ENCODE measurements at places on chromosomes 1 and 21. TPM values are rescaled to one million over a fixed set of nuclear protein-coding genes. Genes with fewer than 3 reads are reported as not detected.

RIMS3 gene
- total RNA-seq: 19.9 TPM

TRIM67 gene
- not detected for total RNA-seq

SLAMF8 gene
- total RNA-seq: not detected

C1QTNF12 gene
- total RNA-seq: 8.5 TPM

DNA sequence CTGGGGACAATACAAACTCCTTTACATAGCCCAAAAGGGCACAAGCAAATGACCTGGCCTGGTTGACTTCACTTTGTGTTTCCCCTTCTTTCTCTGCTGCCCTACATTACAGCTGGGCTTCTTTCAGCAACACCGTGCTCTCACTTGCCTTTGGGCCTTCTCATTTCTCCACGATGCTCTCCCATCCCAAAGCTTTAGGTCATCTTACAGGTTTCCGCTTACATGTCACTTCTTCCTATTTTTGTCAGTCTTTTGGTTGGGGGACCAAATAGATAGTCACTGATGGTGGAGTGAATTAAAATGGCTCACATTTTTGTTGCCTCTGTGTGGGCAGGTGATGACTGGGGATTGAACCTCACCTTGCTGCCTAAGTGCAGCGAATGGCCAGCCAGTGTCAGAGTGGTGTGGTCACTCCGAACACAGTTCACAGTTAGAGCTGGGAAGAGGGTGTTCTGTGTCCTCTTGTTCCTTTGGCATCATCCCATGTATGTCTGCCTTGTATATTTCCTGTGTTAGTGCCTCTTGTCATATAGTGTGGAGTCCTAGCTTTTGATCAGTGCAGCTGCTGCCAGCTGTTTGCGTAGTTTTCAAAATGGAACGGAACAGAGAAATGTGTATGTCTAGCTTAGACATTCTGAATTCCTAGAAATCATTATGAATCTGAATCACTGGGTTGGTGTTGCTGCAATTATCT, 134.8 kb downstream of the NOS1AP start:
- no peak for DNase-seq

DNA sequence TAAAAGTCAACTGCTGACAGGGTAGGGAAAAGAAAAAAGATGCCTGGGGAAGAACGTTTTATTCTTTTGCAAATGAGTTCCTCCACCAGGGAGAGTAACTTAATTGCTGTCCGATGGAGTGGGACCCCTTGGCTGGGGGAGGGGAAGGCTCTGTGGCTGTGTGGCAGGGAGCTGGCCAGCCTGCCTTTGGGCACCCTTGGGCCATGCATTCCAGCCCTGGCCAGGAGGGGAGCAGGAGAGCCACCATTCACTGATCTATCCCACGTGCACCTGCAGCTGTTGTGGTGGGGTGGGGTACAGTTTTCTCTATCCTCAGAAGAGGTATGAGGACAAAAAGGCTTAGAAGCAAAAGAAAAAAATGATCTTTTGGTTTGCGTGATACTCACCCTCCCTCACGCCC, 116.9 kb downstream of the KCNK1 start:
- DNase-seq: peak; percentile 83

CCDC17 gene
- total RNA-seq: 2.4 TPM

- no peak for DNase-seq
Measured at GRCh38 chr1:68954841-68955240, 458.0 kb upstream of the DEPDC1 start.

- DNase-seq: no peak
Measured at GRCh38 chr1:228279011-228279721, 71.3 kb downstream of the OBSCN start.

- DNase-seq: peak; percentile 49
Measured at GRCh38 chr1:27071049-27071416, 58.4 kb upstream of the TENT5B start.

- DNase-seq: no peak
Measured at GRCh38 chr1:92376345-92376744, 77.5 kb downstream of the RPAP2 start.

PEX19 gene
- 80.6 TPM for total RNA-seq

RYR2 gene
- total RNA-seq: 7.9 TPM

MASP2 gene
- 0.82 TPM for total RNA-seq

IPO13 gene
- total RNA-seq: 24.2 TPM

DNA sequence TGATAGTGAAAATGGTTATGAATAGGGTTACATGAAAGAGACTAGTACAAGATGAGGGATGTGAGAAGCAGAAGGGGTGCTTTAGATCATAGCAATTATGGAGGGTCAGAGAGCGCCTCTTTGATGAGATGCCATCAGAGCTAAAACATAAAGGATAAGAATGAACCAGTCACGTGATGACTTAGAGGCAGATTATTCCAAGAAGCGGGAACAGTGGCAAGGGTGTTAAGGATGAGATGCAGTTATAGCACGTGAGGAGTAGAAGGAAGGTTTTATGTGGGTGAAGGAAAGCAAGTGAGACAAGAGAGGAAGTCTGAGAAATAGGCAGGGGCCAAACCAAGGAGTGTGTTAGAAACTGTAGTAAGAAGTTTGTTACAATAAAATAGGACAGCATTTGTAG, 360.1 kb downstream of the DPYD start:
- no peak for DNase-seq

LCE1A gene
- not detected for total RNA-seq

GABRD gene
- total RNA-seq: 1.8 TPM

AK5 gene
- 2.7 TPM for total RNA-seq

DNA sequence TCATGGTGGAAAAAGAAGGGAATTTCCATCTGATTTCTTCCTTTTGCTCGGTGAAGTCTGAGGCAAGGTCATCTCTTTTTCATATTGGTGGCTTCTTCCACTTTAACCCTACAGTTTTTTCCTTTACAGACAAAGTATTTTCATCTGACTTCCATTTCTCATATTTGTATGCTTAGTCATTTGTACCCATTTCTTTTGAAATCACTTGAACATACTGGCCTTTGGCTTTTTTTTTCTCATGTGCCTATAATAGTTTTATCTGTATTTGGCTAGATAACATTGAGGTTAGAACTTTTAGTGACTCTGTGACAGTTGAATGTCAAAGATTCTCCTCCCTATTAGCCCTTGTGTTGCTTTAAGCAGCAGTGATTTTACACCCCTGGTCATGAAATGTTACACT, 27.7 kb downstream of the IL12RB2 start:
- no peak for DNase-seq

DNA sequence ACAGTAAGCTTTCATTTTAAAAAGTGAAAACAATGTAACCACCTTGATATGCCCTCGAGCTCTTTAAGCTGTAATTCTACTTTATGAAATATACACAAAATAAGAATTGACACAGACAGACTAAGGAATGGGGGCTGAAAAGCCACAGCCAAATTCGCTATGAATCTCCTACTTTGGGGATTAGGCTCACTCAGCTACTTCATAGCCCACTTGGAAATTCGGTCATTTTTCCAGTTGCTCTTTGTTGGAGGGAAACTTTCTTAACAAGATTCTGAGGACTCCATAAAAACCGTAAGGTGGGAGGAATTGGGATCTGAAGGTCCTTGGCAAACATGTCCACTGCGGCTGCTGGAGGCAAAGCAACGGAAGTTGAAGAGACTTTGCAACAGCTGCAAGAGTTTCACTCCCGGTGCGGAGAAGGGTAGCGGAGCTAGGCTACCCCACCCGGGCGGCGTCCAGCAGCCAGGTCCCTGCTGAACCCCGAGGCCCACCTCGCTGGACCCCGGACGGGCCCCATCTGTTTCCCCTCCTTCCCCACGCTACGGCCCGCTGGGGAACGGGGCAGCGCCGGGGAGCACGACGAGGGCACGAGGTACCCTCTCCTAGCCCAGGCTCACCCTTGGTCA, 634 bp downstream of the MYCBP start:
- peak; percentile 20 for DNase-seq

DNA sequence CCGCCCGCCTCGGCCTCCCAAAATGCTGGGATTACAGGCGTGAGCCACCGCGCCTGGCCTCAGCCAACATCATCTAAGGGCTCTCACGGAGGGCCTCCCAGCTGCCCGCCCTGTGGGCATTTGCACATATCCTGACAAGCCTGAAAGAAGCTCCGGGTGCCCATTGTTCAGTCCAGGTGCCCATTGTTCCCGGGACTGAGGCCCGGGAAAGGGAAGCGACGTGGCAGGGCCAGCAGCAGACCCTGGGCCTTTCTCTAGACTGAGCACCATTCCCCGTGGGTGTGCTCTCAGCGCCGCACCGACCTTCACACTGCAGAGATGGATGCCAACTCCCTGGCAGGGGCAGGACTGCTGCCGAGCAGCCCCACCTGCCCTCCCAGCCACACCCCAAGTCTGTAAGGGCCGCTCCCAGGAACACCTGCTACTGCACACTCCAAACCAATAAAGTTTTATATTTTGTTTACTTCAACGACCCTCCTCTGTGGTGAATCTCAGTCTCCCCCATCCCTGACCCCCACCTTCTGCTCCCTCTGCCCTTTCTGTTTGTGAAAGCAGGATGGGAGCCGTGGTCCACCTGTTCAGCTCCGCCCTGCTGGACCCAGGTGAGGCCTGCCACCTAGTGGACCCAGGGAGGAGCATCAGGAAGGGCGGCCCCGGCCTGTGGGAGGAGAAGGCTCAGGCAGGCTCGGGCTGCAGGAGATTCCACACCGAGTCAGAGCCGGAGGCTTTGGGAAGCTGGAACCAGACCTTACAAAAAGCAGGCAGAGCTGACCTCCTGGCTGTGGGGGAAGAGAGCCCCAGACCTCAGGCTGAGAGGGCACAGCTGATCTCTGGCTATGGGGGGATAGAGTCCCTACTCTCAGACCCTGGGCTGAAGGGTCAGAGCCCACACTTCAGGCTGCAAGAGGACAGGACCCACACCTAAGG, 1.1 kb upstream of the TMEM82 start:
- peak; percentile 93 for DNase-seq

DNA sequence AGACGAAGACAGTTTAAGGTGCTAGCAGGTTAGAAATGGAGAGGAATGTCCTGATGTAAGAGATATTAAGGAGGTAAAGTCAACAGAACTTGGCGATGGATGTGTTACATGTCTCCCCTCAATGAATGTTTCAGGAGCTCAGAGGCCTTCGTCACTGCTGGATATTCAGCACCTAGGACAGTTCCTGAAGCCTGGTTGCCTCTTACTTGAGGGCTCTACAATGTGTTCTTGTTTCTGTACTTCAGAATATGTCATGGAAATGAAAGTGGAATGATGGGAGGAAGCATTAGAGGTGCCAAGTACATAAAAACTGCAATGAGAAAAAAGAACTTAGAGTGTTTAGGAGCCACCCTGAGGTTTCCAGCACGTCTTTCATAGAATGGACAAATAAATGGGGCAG, 17.7 kb downstream of the TNR start:
- peak; percentile 64 for DNase-seq

GPR37L1 gene
- total RNA-seq: 0.16 TPM

DNA sequence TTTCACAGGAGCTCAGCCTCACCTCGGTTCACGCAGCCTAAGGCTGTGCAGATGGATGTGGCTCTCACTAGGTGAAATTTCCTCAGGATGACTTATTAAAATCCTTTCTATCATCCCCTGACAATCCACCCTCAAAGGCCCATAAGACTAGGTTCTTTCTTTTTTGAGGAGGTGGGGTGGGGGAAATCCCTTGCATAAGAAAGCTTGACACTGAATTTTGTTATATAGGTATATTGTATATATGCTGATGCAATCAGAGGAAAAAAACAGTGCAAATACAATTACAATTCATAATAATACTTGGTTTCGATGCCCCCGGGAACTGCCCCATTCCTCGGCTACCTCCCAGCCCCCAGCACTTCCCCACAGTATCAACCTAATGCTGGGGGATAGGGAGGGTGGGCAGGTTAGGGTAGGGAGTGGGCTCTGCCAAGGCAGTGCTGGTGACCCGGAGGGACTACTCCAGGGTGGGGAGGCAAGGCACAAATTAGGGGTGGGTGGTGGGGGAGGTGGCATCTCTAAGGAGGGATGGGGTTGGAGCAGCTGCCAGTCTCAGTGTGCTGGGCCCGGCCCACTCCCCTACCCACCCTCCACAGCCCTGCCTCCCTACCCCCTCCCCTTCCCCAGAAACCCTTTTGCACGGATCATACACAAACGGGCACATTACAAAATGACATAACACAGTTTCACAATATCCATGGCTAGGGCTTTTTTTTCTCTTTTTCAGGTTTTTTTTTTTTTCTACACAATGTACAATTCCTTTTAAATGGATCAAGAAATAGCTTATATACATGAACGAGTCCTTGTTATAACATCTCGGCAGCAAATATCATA, 30.9 kb downstream of the SLC27A3 start:
- DNase-seq: no peak

ERI3 gene
- 74.7 TPM for total RNA-seq

A3GALT2 gene
- total RNA-seq: not detected

DNA sequence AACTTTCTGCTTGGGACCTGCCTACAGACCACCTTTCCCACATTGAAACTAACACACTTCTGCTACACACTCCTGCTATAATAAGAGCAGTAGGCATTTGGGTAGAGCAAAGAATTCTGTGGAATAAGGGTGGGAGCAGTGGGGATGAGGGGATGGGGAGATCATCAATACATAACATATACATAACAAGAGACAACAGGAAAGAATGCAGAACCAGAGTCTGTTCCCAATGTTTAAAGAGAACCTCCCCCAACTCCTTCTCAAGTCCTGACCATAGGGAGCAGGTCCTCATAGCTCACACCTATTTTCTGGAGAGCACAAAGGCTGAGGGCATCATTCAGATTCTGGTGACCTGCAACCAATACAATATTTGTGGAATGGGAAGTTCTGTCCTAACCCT, 121.6 kb upstream of the BARHL2 start:
- DNase-seq: no peak

ASCL5 gene
- total RNA-seq: 0.18 TPM

WNT4 gene
- 0.69 TPM for total RNA-seq

All from WTC11 (cell line).